ENCODE measurements at places on chromosomes 5 and 9.

DNA sequence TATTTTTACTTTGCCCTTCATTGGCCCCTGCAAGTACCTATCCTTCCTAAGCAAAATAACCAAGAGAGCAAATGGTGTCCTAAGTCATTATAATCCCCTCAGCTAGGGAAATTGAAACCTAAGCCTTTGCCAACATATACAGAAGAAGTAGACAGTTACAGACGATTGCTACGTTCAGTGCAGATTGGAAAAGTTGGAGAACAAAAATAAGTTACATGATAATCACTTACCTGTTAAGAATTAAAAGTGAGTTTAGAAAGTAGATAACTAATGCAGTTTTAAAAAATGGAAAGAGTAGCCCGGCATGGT is 244.8 kb downstream of the MPDZ start:
- DNase-seq = no peak

DNA sequence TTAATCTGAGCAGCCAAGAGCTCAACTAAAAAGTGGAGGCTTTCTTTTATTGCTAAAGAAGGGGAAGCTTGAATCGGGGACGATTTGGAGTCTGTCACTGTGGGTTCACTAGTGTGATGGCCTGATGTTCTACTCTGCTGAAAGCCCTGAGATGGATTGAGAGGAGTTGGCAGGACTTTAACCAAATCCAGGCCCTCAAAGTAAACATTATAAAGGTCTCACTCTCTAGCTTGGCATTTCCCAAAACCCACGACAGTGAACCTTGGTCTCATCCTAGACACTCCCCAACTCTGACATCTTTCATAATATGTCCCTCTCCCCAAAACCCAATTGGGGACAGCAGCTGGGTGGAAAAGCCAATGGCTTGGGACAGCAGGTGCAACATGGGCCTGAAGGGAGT is 32.7 kb downstream of the TMOD1 start:
- no peak for DNase-seq

GRCh38 chr5:37893434-37894134 is 53.7 kb upstream of the GDNF start:
- DNase-seq = no peak

- peak; percentile 33 for DNase-seq
Observed at GRCh38 chr5:93583768-93584595, 960 bp downstream of the NR2F1 start.

DNA sequence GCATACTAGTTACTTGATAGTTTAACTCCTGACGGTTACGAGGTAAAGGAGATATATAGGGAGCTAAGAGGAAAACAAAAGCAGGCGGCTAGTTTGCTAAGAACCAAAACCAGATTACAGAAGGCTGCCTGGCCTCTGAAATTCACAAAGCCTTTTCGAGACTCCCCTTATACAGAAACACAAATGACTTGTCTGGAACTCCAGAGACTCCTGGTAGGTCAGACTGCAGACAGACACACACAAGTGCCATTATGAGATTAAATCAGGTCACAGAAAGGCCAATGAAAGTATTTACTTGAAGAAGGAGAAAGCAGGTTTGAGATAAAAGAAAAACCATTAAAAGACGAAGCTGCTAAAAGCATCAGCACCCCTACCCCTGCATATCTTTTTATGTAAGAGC is 142.5 kb upstream of the LRRTM2 start:
- no peak for DNase-seq

GRCh38 chr9:132487351-132487791 is 77.4 kb downstream of the CFAP77 start:
- DNase-seq = no peak

- DNase-seq = no peak
Observed at GRCh38 chr5:143386725-143387124, 16.8 kb downstream of the NR3C1 start.

- DNase-seq = no peak
Observed at GRCh38 chr5:84603568-84604185, 219.0 kb upstream of the EDIL3 start.

GRCh38 chr5:36462295-36463021 is 143.9 kb upstream of the SLC1A3 start:
- DNase-seq = no peak

- DNase-seq = peak; percentile 18
Observed at GRCh38 chr9:21994556-21995005, at the start of gene CDKN2B-AS1. Gene CDKN2B-AS1, plus strand, starts transcription at chr9:21994791.

DNA sequence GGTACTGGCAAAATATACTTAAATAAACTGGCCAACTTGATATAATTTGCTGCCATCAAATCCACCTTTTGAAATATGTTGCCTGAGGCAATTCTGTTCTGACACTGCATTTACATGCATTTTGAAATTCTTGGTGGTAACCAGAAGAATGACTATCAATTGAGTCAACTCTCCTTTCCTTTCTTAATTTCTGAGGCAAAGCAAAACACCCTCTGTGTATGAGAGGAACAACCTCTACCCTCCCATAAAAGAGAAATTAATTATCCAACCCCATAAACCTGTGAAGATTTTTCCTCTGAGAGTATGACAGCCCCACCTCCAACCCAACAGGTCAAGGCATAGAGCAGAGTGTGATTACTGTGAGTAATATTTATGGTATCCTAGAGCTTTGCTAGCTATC is 286.8 kb downstream of the NR2F1-AS1 start:
- no peak for DNase-seq

Data from stimulated activated CD4-positive, alpha-beta T cell treated with anti-CD3 and anti-CD28 coated beads, Interleukin-4, amount 100 ng/mL, for 4 hours (primary cell).